T-helper 17 cell (primary cell): ENCODE measurements at places on chromosomes 7 and 10.

- no peak overlapping the region for H3K27ac ChIP-seq
- no peaks in the 10 kb centered on the region for H3K4me1 ChIP-seq
- no peak overlapping the region for H3K4me3 ChIP-seq
- H3K36me3 ChIP-seq = no peaks in the 10 kb centered on the region
- DNase-seq = no peak
- peaks cover 20% of the 10 kb centered on the region for H3K27me3 ChIP-seq
These were observed 99.9 kb upstream of the JAZF1 start for GRCh38 chr7:28280516-28280915.

DNA sequence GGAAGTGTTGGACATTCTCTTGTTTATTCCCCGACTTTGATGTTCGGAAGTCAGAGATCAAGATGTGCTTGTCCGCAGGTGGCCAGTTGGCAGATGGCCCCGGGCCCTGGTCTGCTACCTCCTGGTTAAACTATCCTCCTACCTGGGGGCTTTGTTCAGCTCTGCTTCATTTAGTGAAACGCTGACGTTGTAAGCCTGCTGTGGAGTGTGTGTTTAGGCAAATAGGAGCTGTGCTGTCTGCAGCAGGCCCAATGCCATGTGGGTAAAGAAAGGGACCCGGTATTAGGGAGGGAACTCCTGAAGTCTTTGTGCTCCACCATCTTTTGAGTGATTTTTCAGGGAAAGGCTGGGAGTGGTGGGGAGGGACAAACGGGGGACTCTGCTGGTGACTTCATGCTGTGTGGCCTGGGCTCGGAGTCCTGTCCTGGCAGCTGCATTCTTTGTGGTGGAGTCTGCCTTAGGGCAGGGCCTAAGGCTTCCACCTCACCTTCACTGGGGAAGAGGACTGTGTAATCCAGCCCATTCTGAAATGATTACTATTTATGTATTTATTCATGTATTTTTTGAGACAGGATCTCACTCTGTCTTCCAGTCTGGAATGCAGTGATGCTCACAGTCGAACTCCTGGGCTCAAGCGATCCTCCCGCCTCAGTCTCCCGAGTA, 171.1 kb upstream of the KLF6 start:
- no peak for DNase-seq
- H3K27ac ChIP-seq = no peak overlapping the region
- no peaks in the 10 kb centered on the region for H3K36me3 ChIP-seq
- H3K4me1 ChIP-seq = peaks cover 8% of the 10 kb centered on the region
- H3K4me3 ChIP-seq = no peak overlapping the region
- no peaks in the 10 kb centered on the region for H3K27me3 ChIP-seq

DNA sequence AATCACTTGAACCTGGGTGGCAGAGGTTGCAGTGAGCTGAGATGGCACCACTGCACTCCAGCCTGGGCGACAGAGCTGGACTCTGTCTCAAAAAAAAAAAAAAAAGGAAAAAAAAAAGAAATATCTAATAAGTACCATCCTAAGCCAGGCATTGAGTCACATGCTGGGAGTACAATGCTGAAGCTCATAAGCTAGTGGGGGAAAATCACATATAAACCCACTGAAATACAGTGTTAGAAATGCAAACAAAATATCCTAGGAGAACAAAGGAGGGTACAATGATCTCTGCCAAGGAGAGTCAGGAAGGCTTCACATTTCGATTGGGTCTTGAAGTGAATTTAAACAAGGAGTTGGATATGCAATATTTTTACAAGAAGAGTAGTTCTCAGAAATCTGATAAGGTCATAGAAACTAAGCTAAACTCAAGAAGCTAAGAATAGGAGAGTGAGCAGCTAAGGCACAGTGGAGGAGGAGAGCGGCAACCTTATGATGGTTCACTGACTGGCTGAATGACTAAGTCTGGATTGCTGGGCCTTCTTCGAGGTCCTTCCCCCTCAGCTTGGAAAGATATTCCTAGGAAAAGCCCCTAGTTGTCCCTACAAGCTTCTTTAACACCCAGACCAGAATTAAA, 115.5 kb downstream of the PHTF2 start:
- H3K4me3 ChIP-seq = no peak overlapping the region
- H3K4me1 ChIP-seq = peaks cover 25% of the 10 kb centered on the region
- peak overlapping the region; percentile 49 for H3K27ac ChIP-seq
- H3K27me3 ChIP-seq = no peaks in the 10 kb centered on the region
- H3K36me3 ChIP-seq = peaks cover 4% of the 10 kb centered on the region
- no peak for DNase-seq

GRCh38 chr7:2120251-2120660, 112.5 kb downstream of the MAD1L1 start:
- peak overlapping the region; percentile 91 for H3K4me3 ChIP-seq
- peak; percentile 20 for DNase-seq
- H3K4me1 ChIP-seq = peaks cover 16% of the 10 kb centered on the region
- H3K27me3 ChIP-seq = no peaks in the 10 kb centered on the region

- peaks cover 20% of the 10 kb centered on the region for H3K4me1 ChIP-seq
- H3K27ac ChIP-seq = no peak overlapping the region
- DNase-seq = no peak
- no peaks in the 10 kb centered on the region for H3K27me3 ChIP-seq
These were observed 3.7 kb upstream of the ZFYVE27 start for GRCh38 chr10:97733256-97733655.

GRCh38 chr10:33271969-33272583, 62.4 kb downstream of the NRP1 start:
- H3K27ac ChIP-seq = no peak overlapping the region
- no peaks in the 10 kb centered on the region for H3K4me1 ChIP-seq
- peaks cover 2% of the 10 kb centered on the region for H3K36me3 ChIP-seq
- no peak overlapping the region for H3K4me3 ChIP-seq
- DNase-seq = no peak

GRCh38 chr10:59702347-59702746, 7.3 kb downstream of the SLC16A9 start:
- H3K27me3 ChIP-seq = peaks cover 79% of the 10 kb centered on the region
- H3K36me3 ChIP-seq = peaks cover 5% of the 10 kb centered on the region
- no peak overlapping the region for H3K27ac ChIP-seq
- peaks cover 3% of the 10 kb centered on the region for H3K4me1 ChIP-seq
- no peak overlapping the region for H3K4me3 ChIP-seq

- H3K4me3 ChIP-seq = no peak overlapping the region
- peaks cover 17% of the 10 kb centered on the region for H3K4me1 ChIP-seq
- H3K27me3 ChIP-seq = no peaks in the 10 kb centered on the region
- H3K27ac ChIP-seq = no peak overlapping the region
- DNase-seq = no peak
- peaks cover 14% of the 10 kb centered on the region for H3K36me3 ChIP-seq
These were observed 77.4 kb downstream of the TAF3 start for GRCh38 chr10:7895699-7896090.

DNA sequence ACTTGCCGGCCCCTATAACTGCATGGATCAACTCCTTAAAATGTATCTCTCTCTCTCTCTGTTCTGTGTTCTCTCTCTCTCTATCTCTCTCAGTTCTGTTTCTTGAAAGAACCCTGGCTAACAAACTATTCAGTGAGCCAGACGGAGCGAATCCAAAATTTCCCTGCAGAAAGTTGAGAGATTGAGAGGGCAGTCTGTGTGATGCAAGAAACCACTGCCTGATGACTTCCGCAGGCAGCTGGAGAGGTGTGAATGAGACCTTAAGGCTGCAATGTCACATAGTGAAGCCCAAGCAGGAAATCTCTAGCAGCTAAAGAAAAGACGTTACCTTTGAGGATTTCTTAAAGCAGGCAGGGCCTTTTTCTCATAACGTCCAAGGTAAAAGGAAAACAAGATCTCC, 17.3 kb downstream of the FAM107B start:
- no peaks in the 10 kb centered on the region for H3K36me3 ChIP-seq
- no peaks in the 10 kb centered on the region for H3K27me3 ChIP-seq
- no peak overlapping the region for H3K4me3 ChIP-seq
- no peak for DNase-seq
- no peak overlapping the region for H3K27ac ChIP-seq

DNA sequence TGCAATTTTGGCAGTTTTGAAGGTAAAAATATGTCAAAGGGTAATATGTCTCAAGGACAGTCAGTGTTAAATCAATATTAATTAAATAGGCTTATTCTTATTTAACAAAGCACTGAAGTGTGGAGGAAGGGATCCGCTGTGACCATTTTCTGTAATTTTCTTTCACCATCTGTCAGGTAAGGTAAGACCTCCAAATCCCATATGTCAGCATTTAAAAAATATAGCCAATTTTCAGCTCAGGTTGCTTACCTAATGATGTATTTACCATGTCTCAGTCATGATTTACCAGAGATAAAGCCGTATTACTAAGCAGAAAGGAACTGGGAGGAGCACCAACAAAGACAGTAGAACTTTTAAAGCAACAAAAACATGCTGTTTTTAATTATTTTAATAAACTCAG, 683.9 kb downstream of the CCSER2 start:
- no peaks in the 10 kb centered on the region for H3K36me3 ChIP-seq
- DNase-seq = no peak

DNA sequence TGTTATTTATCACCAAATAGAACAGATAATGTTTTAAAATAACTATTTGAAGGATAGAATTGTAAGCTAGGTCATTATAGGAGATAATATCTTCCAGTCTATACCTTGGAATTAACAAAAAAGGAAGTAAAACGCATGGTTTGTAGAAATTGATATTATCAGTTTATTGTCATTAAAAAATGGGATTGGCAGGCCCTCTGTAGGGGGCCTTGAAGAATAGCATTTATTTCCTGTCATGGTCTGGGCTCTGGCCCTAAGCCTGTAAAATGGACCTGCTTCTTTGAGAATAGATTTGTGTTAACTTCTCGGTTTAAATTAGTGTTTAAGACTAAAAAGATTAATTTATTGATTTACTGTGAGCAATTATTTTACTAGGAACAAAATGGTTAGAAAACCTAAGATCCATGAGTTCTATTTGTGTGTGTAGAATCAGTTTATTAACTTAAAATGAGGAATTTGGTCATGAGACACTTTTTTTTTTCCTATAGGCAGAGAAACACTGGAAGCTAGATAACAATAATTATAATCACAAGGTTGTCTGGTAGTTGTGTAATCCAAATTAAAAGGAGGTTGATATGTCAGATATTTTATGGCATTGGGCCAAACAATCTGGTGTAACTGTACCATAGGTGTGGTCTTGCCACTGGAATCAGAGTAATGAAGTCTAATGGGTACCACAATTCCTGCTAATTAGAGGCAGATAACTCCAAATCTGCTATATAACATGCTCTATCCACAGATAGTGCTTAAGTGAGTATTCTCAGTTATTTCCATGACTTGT, 197.4 kb upstream of the FOXP2 start:
- no peak overlapping the region for H3K27ac ChIP-seq
- no peaks in the 10 kb centered on the region for H3K36me3 ChIP-seq
- H3K4me3 ChIP-seq = no peak overlapping the region
- H3K27me3 ChIP-seq = peaks cover 4% of the 10 kb centered on the region
- H3K4me1 ChIP-seq = peaks cover 3% of the 10 kb centered on the region
- DNase-seq = no peak
